ENCODE measurements at places on chromosomes 3 and 15.
A peak's percentile ranks its signal among the peaks of the same experiment; 100 is the strongest.

DNA sequence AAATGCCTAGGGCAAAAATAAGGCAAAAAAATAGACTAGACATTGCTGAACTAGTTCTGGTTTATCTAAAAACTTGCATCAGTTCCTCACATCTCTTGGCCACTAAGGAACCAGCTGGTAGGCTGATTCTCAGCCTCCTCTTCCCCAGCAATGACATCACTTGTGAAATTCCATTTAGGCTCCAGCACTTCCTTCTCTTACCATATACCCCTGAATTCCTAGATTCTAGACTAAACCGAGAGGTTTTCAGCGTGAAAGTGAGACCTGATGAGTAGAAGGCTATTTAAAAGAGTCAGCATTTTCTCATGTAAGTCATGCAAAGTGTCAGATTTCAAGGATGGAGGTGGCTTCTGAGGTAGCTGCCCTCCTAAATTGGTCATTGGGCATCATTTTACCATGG, 247.1 kb upstream of the CDIN1 start:
- no peaks in the 10 kb centered on the region for H3K36me3 ChIP-seq
- DNase-seq, result no peak
- H3K4me1 ChIP-seq, result no peaks in the 10 kb centered on the region

GRCh38 chr3:121658716-121659435, 1.8 kb downstream of the HCLS1 start:
- H3K4me1 ChIP-seq, result no peaks in the 10 kb centered on the region
- peak overlapping the region; percentile 74 for H3K27ac ChIP-seq
- no peaks in the 10 kb centered on the region for H3K36me3 ChIP-seq
- no peak overlapping the region for H3K4me3 ChIP-seq
- no peaks in the 10 kb centered on the region for H3K27me3 ChIP-seq

DNA sequence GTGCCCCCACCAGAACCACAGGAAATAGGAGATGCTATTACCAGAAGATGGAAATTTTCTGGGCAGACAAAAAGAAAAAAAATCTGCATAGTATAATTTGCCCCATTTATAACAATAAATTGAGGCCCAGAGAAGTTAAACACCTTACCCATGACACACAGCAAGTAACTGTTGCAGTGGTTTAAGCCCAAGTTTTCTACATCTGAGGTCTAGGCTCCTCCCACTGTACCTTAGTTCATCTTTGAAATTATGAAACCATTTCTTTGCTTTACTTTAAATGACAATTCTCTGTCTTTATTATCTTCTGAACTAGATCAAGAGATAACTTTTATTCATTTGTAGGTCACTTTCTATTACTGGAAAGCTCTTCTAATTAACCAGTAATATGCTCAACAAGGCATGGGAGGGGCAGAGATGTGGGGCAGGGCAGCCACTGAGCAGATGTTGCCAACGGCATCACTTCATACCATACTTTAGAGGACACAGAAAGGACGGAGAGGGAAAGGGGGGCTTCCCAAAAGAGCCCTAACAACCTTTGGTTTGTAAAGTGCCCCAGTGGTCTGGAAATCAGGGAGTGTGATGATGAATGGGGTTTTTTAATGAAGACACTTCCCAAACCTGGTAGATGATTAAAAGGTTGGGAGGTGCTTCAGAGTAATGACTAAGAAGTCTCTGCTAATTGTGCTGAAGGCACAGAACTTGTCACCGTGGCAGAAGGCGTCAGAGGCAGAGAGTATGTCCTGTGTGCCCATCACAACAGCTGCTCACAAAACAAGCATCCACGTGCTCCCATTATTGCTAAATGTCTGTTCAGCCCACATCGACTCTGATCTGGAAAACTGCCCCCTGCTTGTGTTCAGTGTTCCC, 342.5 kb downstream of the SHQ1 start:
- no peak for DNase-seq
- H3K4me3 ChIP-seq, result no peak overlapping the region
- H3K27ac ChIP-seq, result no peak overlapping the region
- no peaks in the 10 kb centered on the region for H3K4me1 ChIP-seq

DNA sequence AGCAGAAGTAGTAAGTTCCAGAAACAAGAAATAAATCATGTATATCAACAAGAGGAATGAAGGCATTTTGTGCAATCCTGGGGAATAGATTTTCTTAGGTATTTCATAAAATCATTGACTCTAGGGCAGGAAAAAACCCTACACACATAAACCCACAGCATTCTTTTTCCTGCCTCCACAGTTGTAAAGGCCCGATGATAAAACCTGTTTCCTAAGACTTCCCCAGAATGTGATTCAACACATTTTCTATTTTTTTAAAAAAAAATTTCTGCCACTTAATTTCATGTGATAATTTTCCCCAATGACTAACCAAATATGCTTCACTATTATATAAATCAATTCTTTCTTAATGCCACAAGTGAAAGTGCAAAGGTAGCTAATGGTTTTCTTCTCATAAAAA, 407.0 kb downstream of the FHIT start:
- no peak overlapping the region for H3K27ac ChIP-seq
- no peaks in the 10 kb centered on the region for H3K36me3 ChIP-seq
- no peak overlapping the region for H3K4me3 ChIP-seq
- no peaks in the 10 kb centered on the region for H3K4me1 ChIP-seq
- DNase-seq, result no peak
- no peaks in the 10 kb centered on the region for H3K27me3 ChIP-seq

DNA sequence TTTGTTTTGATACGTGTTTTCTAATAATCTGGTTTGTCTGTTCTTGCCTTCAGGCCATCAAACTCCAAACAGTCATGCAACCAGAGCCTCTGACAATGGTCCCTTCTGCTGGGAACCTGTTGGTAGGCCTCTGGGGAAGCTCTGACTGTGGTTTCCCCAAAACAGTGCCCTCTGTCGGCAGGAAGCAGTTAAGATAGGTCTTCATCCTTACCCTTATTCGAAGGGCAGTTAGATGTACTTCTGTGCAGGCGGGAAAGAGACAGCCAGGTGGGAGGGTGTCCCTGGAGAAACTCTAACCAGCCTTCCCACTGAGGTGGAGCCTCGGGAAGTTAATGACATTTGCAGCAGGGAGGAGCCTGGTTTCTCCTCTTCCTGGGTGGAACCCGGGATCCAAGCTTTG, 81.6 kb upstream of the CHMP2B start:
- H3K4me3 ChIP-seq, result no peak overlapping the region
- no peak overlapping the region for H3K27ac ChIP-seq
- no peaks in the 10 kb centered on the region for H3K27me3 ChIP-seq
- no peaks in the 10 kb centered on the region for H3K36me3 ChIP-seq
- no peaks in the 10 kb centered on the region for H3K4me1 ChIP-seq

- no peaks in the 10 kb centered on the region for H3K27me3 ChIP-seq
- no peak overlapping the region for H3K27ac ChIP-seq
- H3K4me1 ChIP-seq, result no peaks in the 10 kb centered on the region
- H3K4me3 ChIP-seq, result no peak overlapping the region
- no peak for DNase-seq
- no peaks in the 10 kb centered on the region for H3K36me3 ChIP-seq
These were observed 8.8 kb upstream of the NPHP3 start for GRCh38 chr3:132730891-132731580.

DNA sequence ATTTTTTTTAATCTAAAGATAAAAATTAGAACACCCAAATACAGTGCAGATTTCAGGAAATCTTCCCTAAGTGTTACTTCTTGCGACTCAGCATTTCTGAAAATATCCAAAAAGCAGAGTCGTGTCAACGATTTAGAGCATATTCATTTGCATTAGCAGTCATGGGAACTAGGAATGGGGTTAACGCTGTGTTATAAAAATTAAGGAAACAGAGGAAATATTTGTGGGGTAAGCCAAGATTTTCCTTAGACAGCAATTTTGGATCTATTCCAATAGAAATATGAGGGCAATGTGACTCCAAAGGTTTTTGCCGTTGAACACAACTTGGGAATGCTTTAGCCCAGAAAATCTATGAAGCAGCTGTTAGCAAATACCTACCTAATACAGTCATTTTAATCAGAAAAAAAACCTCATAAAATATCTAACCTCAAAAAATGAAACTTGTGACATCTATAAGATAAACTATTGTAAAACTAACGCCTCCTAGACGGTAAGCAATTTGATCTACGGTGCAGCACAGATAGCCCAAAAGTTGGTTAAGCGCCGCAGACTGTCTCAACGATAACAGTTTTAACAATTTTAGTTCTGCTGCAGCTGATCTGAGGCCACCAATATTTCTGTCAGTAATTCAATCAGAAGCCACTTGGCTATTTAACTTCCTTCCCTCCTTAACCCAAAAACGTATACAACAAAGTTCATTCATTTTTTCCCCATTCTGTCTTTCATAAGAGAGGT, 5.8 kb upstream of the ATP11B start:
- no peak for DNase-seq
- no peaks in the 10 kb centered on the region for H3K27me3 ChIP-seq
- no peaks in the 10 kb centered on the region for H3K36me3 ChIP-seq
- no peaks in the 10 kb centered on the region for H3K4me1 ChIP-seq
- no peak overlapping the region for H3K27ac ChIP-seq

DNA sequence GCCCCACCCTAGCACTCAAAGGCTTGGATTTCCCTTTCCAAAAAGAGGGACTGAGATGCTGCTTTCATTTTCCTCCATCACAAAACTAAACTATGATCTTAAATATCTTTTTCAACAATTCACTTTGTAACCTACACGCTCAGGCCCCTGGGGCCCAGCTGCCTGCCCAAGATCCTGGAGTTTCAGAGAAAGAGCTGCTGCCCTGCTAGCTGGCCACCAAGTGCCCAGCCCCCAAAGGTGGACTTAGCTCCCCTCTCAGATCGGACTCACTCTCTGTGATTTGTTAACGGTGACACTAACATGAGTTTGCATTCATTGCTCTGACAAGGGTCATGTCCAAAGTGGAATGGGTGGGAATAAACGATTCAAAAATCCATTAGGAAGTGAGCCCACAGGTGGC, 119.6 kb upstream of the SMAD3 start:
- no peaks in the 10 kb centered on the region for H3K36me3 ChIP-seq
- H3K27me3 ChIP-seq, result no peaks in the 10 kb centered on the region
- no peaks in the 10 kb centered on the region for H3K4me1 ChIP-seq
- no peak for DNase-seq
- H3K4me3 ChIP-seq, result no peak overlapping the region

All from colonic mucosa (tissue), 4 donors.